ENCODE measurements at places on chromosomes 16 and 17. TPM values are rescaled to one million over a fixed set of nuclear protein-coding genes. Genes with fewer than 3 reads are reported as not detected.

The NDRG4 gene
- total RNA-seq, result not detected

The KRTAP1-1 gene
- total RNA-seq, result not detected

The METRN gene
- 8.1 TPM for total RNA-seq

The C16orf54 gene
- 68.0 TPM for total RNA-seq

The SLC16A5 gene
- 5.4 TPM for total RNA-seq

The KRT14 gene
- total RNA-seq, result not detected

The NPLOC4 gene
- 113 TPM for total RNA-seq

The CCL1 gene
- total RNA-seq, result not detected

DNA sequence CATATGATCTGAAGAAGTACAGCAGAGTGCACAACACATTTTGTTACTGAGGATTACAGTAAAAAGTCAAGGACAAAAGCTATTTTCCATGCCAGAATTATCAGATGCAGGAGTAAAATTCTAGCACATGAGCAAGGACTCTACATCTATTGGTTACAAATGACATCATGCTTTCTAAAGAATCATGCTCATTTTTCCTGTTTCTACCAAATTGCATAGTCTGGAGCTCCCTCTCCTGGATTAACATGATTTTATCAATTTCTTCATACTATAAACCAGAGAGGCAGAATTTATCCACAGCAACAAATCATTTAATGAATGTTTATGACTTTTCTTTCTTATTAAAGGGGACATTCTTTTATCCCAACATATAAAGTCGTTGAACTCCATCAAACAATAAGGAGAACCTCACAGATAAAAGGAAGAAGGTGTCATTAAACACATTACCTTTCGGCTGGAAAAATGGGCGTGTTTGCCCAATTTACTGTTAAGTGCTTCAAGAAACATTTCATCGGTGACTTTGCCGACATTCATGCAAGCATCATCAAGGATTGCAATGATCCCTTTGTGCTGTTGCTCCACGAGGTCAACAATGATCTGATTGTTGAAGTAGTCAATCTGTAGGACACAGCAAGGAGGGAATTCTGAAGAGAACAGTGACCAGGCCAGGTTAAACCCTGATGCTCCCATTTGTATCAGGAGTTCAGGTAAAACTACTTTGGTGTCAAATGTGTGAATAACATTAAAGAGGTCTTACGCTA is 121.7 kb downstream of the MYO1D start:
- DNase-seq, result no peak

DNA sequence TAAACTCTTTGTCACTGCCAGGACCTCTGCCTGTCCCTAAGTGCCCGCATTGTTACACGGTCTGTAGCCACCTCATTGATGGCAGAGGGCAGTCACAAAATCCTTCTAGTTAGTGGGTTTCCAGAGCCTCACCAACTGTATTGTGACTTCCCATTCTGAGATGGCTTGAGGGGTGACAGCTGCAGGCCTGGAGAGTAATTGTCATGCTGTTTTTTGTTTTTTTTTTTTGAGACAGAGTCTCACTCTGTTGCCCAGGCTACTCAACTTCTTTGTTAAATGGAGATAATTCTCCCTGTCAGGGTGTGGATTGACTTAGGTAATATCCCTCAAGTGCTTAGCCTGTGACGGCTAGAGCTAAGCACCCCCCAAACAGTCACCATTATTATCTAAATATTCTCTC is 77.9 kb downstream of the SDR42E1 start:
- DNase-seq, result no peak

DNA sequence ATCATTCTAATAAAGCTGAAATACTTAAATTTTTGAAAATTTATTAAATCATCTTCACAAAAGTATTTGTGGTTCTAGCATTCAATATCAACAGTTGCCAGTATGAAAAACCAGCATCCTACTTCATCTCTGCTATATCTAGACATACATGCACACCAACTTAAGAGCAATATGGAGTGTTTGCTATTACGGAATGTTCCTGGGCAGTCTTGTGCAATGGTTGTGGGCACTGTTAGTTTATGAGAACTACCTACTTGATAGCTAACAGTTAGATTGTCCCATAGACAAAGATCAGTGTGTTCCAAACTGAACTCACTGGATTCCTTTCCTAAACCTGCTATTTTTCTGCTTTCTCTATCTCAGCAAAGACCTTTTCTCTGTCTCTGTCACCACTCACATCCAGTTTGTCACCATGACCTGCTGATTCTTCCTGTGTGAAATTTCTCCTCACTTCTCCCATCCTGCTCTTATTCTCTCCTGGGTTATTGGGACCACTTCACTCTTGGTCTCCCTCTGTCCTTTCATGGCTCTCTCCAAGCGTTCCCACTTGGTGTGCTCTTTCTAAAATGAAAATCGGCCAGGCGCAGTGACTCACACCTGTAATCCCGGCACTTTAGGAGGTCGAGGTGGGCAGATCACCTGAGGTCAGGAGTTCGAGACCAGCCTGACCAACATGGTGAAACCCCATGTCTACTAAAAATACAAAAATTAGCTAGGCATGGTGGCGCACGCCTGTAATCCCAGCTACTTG is 27.7 kb downstream of the CNTROB start:
- no peak for DNase-seq

GRCh38 chr16:52914428-52914827 is 138.3 kb downstream of the CHD9NB start:
- DNase-seq, result no peak

DNA sequence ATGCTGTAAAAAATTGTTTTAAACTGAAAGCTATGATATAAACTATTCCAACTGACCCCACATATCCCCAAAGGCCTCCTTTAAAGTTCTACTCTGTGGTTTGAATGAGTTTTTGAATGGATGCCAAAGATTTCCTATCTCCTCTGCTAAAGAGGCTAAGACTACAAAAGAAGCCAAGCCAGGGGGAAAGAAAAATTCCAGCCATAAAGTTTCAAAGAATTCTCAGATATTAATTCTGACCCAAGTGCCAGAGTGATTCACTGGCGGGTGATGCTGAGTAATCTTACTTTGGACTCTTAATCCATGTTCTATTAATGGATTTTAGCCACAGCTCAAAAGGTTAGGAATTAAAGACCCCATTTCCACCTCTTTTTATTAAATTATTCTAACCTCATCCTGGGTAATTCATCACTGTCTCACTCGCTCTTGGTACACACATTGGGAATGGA is 60.7 kb downstream of the HS3ST3A1 start:
- DNase-seq, result no peak

DNA sequence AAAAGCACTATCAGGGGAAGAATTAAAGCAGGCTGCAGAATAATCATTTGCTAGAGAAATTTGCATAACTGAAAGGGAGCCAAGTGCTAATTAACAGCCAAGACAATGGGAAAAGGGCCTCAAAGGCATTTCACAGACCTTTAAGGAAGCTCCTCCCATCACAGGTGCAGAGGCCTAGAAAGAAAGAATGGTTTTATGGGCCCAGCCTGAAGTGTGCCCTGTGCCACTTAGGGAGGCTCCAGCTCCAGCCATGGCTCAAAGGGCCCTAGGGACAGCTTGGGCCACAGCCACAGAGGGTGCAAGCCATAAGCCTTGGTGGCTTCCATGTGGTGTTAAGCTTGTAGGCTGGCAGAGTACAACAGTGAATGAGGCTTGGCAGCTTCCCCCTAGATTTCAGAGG is 50.1 kb downstream of the RNF112 start:
- no peak for DNase-seq

- no peak for DNase-seq
Measured at GRCh38 chr16:21199607-21200218, 11.7 kb downstream of the ZP2 start.

DNA sequence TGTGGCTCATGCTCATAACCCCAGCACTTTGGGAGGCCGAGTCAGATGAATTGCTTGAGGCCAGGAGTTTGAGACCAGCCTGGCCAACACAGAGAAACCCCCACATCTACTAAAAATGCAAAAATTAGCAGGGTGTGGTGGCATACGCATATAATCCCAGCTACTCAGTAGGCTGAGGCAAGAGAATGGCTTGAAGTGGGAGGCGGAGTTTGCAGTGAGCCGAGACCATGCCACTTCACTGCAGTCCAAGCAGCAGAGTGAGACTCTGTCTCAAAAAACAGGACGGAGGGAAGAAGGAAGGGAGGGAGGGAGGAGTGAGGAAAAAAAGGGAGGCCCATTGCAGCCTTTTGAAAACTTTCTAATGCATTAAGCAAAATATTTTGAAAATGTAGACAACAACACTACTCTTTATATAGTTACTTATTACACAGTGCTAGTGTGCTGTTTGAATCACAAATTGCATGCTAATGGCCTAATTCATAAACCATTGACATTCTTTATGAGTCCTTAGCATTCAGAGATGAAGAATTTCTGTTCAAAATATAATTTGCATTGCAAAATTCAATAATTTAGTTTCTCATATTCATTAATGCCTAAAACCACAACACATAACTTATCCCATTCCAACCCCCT is 59.4 kb downstream of the TMEM114 start:
- DNase-seq, result no peak

DNA sequence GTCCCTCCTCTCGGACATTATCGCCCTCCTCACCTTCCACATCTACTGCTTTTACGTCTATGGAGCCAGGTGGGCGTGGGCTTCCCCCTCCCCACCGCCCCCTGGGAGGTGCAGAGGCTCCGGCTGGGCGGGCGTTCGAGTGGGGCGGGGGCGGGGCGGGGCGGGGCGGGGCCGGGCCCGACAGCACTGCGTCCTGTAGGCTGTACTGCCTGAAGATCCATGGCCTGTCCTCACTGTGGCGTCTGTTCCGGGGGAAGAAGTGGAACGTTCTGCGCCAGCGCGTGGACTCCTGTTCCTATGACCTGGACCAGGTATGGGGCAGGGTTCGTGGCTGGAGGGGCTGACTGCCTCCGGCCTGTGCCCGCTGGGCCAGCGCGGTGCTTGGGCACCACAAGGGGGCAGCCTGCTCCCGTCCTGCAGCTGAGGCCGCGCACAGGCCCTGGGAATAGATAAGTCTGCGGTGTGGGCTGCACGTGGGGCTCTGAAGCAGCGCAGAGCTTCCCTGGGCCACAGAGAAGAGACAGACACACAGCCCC is 9.2 kb downstream of the PIGQ start:
- peak; percentile 74 for DNase-seq

DNA sequence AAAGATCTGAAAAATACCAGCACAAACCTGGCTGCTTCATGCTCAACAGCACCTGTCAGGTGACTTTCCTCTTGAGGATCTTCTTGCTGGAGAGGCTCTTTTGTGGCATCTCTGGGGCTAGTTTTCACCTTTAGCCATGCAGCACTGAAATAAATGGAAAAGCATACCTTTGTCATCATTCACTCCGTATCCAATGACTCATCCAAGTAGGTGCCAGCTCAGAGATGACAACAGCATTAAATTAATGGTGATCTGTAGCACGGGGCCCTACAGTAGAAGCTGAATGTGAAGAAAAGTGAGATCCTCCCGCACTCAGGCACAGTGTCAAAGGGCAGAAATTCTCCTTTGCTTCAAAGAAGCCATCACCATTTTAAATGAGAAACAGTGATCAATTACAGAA is 32.2 kb downstream of the KIAA0753 start:
- DNase-seq, result no peak

- no peak for DNase-seq
Measured at GRCh38 chr16:28923652-28924398, 1.2 kb downstream of the RABEP2 start.

GRCh38 chr17:17826342-17826713 is 10.5 kb downstream of the SREBF1 start:
- no peak for DNase-seq
